ENCODE measurements at places on chromosomes 5 and 9. TPM values are rescaled to one million over a fixed set of nuclear protein-coding genes. Genes with fewer than 3 reads are reported as not detected.
A peak's percentile ranks its signal among the peaks of the same experiment; 100 is the strongest.

The GDA gene
- total RNA-seq: 0.20 TPM

The FOXD4L3 gene
- not detected for total RNA-seq

The OBP2B gene
- not detected for total RNA-seq

The VPS13A gene
- 8.3 TPM for total RNA-seq

The INSL4 gene
- total RNA-seq: not detected

The PRELID2 gene
- 10.7 TPM for total RNA-seq

The LARP1 gene
- 33.5 TPM for total RNA-seq

- DNase-seq: no peak
Observed at GRCh38 chr9:6449086-6449485, 36.1 kb downstream of the UHRF2 start.

DNA sequence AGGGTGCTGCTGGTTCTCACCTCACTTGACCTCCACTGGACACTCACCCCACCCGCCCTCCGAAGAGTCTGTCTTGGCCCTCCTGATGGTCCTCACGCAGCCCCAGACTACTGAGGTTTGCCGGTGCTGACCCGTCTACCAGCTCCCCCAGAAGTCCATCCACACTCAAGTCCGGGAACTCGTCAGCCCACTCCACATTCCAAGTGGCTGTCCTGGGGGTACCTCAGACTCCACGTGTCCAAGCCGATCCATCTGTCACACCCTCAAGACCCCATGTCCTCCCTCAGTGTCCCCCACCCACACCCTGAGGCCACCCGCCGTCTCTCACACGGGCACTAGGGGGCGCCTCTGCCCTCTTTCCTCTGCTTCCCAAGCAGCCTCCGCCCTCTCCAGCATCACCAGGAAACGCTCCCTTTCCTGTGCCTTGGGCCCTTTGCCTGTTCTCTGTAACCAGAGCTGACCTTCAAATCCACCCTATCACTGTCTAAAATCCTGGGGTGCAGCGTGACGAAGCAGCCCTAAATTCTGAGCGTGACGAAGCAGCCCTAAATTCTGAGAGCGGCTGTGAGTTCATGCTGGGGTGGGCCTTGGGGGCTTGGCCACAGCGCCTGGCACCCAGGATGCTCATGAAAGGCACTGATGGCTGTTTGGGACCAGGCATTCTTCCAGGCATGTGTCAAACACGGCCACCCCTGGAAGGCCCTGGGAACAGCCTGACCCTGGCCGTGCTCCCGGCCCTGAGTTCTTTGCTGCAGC, 95.7 kb downstream of the KCNT1 start:
- DNase-seq: no peak

- DNase-seq: peak; percentile 89
Observed at GRCh38 chr5:143536364-143536763, 132.9 kb upstream of the NR3C1 start.

- DNase-seq: no peak
Observed at GRCh38 chr5:9395706-9396105, 150.2 kb downstream of the SEMA5A start.

DNA sequence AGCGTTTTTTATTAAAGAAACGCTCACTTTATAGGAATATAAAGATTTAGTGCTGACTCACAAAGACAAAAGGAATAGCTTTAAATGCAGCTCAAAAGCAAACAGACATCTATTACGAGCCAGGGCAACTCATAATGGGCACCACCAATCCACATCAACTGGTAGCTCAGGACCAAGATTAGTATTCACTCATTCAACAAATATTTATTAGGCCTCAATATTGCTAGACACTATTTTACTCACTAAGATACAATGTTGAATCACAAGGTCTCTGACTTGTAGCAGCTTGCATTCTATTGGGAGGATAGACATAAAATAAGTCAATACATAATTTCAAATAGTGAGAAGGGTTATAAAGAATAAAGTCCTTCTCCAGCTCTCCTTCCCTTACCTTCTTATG, 8.0 kb upstream of the MAN2A1 start:
- no peak for DNase-seq

All from RPMI7951 (cell line).